Testis (tissue), 5 donors: ENCODE measurements at places on chromosomes 4 and X. TPM values are rescaled to one million over a fixed set of nuclear protein-coding genes. Genes with fewer than 3 reads are reported as not detected.

PGAM4 gene
- not detected for total RNA-seq

HELT gene
- total RNA-seq = not detected

FGD1 gene
- 6.0 TPM for total RNA-seq

FAM53A gene
- 60.8 TPM for total RNA-seq

ALAS2 gene
- 0.19 TPM for total RNA-seq

TRPC5OS gene
- total RNA-seq = 112 TPM

PPEF2 gene
- 0.71 TPM for total RNA-seq

AKAP4 gene
- 71.5 TPM for total RNA-seq

PCSK1N gene
- 62.5 TPM for total RNA-seq

DNA sequence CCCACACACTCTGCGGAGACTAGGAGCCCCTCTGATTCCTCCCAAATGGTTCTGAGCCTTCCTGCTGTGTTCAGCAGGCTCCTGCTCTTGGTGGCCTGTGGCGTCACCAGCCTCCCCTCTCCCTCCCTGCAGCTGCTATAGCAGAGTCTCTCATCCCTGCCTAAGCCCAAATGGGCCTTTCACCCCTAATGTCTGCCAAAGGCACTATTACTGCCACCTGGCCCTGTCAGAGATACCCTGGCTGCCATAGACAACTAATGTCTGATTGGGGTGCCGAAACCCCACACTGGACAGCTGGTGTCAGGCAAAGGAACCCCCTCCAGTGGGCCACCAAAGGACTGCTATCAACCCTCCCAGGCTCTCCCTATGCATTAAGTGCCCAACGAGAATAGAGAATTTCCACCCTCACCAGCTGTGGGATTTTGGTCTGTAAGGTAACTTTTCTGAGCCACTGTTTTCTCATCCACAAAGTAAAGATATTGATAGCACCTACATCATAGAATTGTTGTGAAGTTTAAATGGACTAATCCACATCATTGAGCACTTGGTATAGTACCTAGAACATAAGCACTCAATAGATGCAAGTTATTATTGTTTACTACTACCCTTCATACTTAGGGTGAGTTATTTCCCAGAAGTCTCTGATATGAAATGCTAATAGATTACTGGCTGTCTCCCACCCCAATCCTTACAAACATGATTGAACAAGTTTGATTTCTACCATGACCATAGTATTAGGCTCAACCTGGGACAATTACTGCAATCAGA, 421.3 kb downstream of the MID1IP1 start:
- DNase-seq = no peak

DNA sequence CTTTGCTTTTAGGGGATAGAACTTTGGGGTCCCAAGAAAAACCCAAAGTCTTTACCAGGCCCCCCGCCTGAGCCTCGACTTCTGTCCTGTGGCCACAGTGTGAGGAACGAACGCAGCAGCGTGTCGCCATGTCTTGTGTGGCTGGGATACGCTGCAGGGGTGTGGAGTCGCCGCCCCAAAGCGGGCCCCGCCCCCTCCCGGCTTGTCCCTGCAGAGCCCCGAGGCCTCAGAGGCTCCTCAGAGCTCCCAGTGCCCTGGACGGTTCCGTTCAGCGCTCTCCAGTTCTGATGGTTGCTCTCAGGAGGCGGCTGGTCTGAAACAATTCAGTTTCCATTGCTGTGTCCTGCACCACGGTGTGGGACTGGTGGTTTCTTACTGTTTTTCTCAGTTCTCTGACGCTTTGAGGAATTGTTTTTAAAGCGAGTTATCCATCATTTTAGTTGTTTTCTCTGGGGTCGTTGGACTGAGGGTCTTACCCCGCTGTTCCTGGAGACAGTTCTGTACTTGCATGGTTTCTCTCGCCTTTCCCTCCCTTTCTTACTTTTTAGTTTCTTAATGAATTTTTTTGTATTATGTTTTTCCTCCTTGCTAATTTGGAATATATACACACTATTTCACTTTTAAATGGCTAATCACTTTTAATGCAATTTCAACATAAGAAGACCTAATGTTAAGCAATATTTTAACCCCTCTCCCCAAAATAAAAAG, 1.6 kb upstream of the IDUA start:
- DNase-seq = no peak

DNA sequence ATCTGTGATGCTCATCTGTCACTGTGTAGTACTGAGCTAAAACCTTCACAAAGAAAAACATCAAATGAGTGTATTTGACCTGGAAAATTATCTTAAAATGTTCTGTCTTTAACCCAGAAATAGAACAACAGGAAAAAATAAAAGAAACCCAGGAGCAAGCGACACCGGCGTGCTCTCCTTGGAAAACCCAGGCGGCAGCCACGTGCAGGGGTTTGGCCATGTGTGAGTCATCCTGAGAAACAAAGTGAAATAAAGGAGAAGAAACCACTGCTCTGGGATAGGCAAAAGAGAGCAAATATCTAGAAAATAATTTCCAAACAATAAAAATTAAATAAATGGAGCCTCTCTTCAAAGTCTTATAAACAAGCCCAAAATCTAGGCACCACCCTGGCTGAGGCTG, 20.0 kb upstream of the TMEM128 start:
- DNase-seq = no peak

GRCh38 chrX:152810403-152810802, 20.2 kb downstream of the CETN2 start:
- no peak for DNase-seq

DNA sequence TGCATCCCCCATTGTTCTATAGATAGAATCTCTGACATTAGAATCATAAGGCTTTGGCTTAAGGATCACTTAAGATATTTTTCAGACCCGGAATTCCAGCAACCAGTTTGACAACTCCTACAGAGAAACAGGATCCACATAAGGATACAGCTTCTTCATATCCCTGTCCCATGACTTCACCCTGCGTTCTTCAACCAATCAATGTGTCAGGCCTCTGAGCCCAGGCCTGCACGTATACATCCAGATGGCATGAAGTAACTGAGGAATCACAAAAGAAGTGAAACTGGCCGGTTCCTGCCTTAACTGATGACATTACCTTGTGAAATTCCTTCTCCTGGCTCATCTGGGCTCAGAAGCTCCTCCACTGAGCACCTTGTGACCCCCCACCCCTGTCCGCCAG, 85.1 kb downstream of the MFAP3L start:
- DNase-seq = no peak

DNA sequence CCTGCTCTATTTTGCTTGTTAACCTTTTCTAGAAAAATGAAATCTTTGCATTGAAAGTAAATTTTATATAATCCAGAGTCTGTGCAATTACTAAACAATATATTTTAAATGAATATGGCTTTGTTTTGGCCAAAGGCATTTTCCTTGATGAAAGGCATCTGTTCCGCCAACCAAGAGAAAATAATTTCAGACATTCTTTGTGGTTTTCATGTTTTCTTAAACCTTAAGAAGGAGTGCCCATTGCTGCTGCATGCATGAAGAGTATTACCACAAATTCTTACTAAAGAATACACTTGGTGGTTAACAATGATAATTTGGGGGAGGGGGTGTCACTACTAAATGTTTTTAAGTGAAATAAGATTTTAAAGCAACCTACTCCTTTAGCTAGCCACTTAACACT, 2.7 kb upstream of the PDGFC start:
- DNase-seq = no peak

GRCh38 chr4:47705326-47705981, 132.4 kb downstream of the CORIN start:
- DNase-seq = no peak

DNA sequence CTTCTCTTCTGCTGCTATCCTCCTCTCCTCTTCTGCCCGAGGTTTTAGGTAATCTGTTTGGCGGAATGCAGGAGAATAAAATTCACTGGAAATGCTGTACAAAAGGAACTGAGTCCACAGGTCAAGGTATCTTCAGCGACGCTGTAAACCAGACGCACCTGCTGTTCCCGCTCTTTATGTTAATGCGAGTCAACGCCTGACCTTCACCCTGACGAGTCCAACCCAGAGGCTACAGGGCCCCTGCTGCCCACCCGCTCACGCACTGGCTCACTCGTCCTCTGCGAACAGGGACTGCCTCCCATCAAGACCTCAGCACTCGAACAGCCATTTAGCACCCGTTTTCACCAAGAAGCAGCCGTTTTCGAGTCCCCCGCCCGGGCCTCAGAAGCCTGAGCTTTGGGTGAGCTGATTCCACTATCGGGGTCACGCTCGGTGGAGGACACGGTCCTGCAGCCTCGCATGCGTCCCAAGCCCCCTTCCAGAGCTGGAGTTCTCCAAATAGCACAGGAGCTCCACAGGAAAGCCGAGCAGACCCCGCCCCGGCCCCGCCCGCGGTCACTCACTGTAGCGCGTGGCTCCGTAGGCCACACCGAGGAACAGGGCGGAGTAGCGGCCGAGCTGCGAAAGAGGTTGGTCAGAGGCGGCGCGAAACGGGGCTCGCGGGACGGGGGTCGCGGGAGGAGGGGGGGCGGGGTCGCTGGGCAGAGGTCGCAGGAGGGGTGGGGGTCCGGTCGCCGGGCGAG, 556 bp downstream of the ATP5ME start:
- DNase-seq = peak; percentile 46

GRCh38 chr4:1604706-1605205, 79.4 kb downstream of the FAM53A start:
- no peak for DNase-seq

DNA sequence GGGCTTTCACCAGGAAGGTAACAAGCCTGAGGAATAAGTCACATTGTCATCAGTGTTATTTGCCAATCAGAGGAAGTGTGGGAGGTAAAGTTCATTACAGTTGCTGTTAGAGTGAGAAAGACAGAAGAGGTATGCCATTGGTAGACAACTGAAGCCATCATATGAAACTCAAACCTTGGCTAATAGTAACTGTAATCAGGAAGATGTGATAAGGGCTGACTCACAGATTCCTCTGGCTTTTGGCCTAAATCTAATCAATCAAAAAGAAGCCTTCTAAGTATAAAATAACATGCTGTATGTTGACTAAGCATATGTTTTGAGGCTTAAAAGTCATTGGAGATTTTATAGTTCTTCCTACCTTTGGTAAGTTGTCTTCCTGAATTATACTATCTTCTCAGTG, 242.8 kb downstream of the PCDH7 start:
- no peak for DNase-seq

GRCh38 chr4:85406185-85406584, 68.8 kb upstream of the ARHGAP24 start:
- no peak for DNase-seq

- DNase-seq = peak; percentile 32
These were observed 137.2 kb upstream of the PGRMC2 start for GRCh38 chr4:128424527-128425497.

- no peak for DNase-seq
These were observed 145.6 kb upstream of the SCML1 start for GRCh38 chrX:17591741-17592110.

- DNase-seq = no peak
These were observed 103.4 kb downstream of the QRFPR start for GRCh38 chr4:121277194-121278105.

DNA sequence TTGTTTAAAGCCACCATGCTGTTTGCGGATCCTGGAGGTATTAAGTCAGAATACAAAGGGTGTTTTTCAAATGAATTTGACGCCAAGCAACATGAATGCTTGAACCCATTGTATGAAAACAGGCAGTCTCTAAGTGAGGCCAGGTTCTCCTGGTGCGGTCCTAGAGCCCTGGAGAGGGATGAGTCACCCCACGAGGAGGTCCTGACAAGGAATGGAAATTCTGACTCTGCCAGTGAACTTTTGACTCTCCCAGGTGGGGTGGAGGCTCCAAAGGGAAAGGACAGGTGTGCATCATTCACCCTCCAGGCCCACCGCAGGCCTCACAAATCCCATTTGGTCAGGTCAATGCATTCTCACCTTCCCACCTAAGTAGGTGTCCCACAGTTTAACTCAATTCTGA, 1.5 kb downstream of the TRIM2 start:
- no peak for DNase-seq

DNA sequence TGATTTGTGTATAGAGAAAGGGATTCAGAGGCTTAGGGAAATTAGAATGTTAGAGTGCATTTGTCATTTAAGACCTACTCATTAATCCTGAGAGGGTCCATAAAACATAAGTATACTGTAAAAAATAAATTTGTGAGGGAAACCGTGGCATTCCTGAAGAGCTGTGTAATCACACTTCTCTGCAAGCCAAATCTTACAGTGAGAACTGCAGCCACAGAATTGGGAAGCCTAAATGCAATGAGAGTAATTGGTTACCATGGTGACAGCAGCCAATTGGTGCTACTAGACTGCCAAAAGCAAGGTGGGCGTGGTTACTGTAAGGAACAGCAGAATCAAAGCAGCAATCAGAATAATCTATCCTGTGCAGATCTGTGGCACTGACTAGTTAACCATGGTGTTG, 345.2 kb upstream of the GRID2 start:
- DNase-seq = no peak

GRCh38 chr4:121738780-121739535, 26.0 kb downstream of the SMIM43 start:
- DNase-seq = no peak

DNA sequence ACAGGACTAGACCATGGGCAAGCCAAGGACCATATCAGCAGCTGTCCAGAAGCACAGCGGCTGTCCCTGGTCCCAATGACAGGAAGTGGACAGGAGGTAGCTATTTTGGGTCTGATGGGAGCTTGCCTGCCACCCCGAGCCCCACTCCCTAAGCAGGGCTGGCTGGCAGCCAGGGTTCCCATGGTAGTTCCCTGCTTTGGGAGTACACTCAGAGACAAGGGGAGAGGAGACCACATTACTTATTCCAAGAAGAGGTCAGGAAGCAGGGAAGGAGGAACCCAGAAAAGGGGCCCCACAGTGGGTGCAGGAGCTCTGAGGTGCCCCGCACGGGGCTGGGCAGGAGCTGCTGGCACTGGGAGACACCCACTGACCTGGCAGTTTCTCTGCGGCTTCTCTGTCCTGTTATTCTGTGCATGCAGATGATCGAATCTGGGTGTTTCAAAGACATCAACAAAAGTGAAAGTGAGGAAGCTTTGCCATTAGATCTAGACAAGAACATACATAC, 36.3 kb downstream of the HTT-AS start:
- DNase-seq = no peak

- no peak for DNase-seq
These were observed 43.2 kb upstream of the CCDC149 start for GRCh38 chr4:24956091-24956490.

GRCh38 chr4:36337665-36338185, 56.3 kb downstream of the DTHD1 start:
- no peak for DNase-seq

DNA sequence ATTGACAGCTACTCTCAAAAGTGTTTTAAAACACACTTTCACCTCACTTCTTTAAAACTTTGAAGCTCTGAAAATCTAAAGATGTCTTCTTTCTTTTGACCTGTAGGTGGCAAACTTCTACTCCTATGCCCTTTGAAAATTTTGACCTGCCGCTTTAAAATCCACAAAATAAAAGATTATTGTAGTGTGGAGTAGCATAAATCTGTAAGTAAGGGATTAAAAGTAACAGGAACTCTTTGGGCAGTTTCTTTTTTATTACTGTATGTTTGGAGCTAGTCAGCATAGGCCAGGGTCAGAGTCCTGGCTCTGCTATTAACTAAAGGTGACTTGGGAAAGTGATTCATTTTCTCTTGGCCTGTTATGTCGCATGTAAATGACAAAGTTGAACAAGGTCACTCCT, 25.5 kb downstream of the BBS12 start:
- no peak for DNase-seq

DNA sequence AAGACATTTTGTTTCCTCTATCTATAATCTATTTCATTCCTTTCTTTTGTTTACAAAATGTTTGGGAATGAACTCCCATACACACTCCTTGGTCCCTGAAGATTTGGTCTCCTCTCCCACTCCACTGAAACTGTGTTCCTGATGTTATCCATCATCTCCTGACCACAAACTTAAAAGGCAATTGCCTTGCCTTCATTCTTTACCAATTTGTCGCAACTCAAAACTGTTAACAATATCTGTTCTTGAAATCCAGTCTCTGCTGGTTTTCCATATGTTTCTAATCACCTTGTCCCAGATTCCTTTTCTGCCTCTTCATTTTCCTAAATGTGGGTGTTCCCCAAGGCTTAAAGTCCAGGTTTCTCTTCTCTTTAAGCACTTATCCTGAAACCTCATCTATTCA, 262.2 kb upstream of the TTC29 start:
- no peak for DNase-seq
